Mammary epithelial cell (primary cell): ENCODE measurements at places on chromosomes 1 and 21. TPM values are rescaled to one million over a fixed set of nuclear protein-coding genes. Genes with fewer than 3 reads are reported as not detected.

The ADAMTS4 gene
- 0.07 TPM for polyA plus RNA-seq

The TMEM82 gene
- not detected for polyA plus RNA-seq

The GSTM1 gene
- polyA plus RNA-seq, result not detected

The SLC44A5 gene
- not detected for polyA plus RNA-seq

The KCNT2 gene
- not detected for polyA plus RNA-seq

The PROK1 gene
- not detected for polyA plus RNA-seq

DNA sequence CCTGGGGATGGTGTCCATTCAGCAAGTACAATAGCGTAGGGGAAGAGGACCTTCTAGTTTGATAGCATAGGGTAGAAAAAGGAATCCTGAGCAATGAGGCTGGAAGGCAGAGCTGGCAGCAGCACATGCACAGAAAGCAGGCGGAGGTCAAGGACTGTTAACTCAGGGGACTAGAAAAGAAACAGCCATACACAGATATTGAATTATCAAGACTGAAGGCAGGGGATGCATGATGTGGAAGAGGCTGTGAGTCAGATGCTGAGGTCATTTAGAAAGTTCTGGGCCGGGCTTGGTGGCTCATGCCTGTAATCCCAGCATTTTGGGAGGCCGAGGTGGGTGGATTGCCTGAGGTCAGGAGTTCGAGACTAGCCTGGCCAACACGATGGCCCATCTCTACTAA lies 65.6 kb downstream of the OPTC start:
- DNase-seq, result peak; percentile 34

- DNase-seq, result no peak
These were observed 111.8 kb upstream of the CYYR1 start for GRCh38 chr21:26684889-26685288.

DNA sequence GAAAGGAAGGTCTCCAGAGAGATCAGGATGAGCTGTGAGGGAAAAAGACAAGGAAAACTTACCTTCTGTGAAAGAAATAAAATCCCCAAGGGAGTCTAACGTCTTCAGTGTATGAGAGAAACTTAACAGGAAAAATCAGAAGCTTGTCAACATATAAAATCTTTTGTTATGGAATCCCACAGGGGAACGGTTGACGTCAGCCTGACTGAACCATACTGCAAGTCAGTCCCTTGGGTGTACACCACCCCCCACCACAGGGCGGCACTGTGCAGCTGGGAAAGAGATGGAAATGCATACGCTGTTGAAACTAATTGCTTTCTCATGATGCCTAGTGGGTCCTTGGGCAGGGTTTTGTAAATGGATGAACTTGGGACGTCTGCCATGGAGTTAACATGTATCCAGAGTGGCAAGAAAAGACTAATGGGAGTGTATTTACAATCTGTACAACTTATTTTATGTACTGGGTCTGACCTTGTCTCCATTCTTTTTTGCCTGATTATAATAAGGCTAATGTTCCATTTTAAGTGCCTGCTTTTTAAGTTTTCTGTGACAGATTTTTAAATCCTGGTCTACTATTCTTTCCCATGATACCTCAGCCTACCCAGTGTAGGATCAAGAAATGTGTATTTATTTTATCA lies 22.7 kb downstream of the UTP25 start:
- DNase-seq, result peak; percentile 81

- no peak for DNase-seq
These were observed 50.2 kb upstream of the SSBP3 start for GRCh38 chr1:54456361-54456760.

GRCh38 chr1:71039661-71040262 lies 7.9 kb downstream of the PTGER3 start:
- DNase-seq, result no peak

- peak; percentile 70 for DNase-seq
These were observed 174.9 kb downstream of the PIGK start for GRCh38 chr1:77044133-77044849.

GRCh38 chr21:42642219-42642745 lies 11.1 kb upstream of the PDE9A start:
- no peak for DNase-seq

DNA sequence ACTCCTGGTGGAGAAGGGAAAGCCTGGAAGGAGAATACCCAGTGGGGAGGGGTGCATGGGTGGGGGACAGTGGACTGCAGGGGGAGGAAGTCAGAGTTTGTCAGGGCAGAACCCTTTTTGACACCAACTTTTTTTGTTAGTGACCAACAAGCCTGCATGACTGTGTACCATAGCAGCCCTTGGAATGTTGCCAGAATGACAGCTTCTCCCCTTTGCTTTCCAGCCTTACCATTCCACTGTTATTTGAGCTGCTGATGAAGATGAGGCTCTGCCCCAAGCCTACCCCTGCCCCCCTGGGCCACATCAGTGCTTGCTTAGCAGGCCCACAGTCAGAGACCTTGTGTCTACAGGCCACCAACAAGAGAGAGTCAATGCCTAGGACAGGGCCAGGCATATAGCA lies 341.2 kb downstream of the HHAT start:
- no peak for DNase-seq

DNA sequence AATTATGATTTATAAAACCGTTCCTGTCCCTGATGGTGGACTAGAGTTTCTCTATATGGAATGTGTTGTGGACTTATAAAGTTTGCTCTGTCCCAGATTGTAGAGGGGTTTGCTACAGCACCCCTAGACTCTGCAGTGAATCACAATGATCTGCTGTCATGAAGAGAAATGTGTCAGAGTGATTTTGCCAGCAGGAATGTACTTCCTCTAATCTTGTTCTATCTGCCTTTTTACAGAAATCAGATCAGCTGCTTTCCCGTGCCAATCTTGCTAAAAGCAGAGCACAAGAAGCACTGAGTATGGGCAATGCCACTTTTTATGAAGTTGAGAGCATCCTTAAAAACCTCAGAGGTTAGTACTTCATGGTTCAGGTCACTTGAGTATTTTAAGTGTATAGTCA lies 52.0 kb downstream of the LAMC2 start:
- peak; percentile 56 for DNase-seq

DNA sequence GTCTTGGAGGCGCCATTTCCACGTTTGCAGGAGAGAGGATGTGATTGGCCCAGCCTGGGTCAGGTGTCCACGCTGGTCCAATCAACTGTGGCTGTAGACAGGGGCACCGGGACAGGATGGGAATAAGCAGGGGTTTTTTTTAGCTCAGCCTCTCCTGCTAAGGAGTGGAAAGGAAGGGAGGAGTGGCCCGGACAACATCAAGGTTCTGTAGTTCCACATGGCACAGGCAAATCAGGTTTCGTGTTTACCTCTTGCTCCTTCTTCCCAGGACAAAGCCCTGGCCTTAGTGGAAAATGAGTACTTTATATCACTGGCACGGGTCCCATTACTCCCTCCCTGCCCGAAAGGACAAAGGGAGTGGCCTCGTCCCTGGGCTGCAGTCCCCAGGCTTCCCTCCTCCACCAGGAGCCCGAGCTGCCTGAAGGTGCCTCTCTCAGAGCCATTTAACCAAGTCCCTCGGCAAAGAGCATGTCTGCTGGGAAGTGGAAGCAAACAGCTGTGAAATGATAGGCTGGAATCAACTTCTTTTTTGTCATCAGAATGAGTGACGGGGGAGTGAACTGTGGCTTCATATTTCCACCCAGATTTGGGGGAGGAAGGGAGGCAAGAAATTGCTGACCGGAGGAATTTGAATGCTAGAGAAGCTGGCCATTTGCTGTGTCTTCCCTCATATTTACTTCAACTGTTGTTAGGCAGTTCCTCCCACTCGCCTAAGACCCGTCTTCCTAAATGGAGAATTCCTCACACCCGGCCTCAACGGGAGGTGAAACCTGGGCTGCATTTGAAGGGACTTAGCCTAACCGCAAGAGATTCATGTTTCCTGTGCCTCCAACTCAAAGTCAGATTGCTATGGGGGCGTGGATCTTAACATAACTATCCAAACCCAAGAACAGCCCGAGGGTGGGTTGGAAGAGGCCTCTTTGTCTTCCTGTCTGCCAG lies 84.9 kb upstream of the SLC44A3 start:
- peak; percentile 95 for DNase-seq

GRCh38 chr1:193356249-193356648 lies 169.8 kb upstream of the B3GALT2 start:
- no peak for DNase-seq

DNA sequence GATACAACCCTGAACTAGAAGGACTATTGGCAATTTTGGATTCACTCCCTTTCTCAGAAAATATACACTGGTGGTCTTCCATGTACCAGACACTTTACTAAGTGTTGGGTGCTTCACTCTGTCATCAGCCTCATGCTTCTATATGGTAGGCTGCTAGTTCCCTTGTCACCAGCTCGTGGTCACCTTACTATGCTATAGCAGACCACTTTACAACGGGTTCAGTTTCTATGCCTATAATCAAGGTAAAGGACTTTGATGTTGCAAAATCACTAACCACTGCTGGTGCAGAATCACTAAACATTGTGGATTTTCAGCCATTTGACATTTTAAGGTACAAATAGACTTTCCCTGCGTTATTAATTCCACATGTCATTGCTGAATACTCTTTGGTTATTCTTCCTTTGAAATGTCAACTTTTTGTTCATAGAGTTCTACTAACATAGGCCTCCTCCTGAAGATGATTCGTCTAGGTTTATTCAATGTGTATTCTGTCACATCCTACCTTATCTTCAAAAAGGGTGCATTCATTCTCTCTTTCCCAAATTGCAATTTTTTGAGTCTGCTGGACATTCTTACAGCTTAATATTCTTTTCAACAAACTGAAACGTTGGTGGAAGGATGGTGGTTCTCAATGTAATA lies 78.3 kb downstream of the LRRC8C start:
- DNase-seq, result no peak

DNA sequence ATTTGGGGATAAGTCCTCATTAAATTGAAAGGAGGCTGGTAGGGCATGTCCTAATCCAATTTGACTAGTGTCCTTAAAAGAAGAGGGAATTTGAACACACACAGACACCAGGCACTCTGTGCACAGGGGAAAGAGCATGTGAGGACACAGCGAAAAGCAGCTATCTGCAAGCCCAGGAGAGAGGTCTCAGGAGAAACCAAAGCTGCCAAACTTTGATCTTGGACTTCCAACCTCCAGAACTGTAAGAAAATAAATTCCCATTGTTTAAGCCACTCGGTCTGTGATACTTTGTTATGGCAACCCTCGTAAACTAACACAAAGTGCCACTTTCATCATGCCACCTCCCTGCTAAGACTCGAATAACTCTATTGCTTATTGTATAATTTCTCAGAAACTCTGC lies 13.8 kb downstream of the PLA2G4A start:
- DNase-seq, result no peak

DNA sequence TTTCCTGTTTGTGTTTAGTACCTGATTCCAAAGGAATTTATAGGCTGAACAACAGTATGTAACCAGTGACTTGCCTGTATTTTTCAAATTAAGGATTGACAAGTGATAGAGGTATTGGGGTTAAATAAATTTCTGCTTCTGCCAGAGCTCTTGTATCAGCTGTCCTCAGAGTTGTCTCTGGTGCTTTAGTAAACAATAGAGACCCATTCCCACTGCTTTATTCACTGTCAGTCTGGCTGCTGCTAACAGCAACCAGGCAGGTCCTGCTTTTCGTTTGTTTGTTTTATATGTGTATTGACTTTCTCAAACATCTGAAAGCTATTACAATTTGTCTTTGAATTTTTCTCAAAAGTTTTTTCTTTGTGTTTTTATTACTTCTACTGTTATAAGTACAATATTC lies 76.1 kb downstream of the OLFM3 start:
- no peak for DNase-seq

DNA sequence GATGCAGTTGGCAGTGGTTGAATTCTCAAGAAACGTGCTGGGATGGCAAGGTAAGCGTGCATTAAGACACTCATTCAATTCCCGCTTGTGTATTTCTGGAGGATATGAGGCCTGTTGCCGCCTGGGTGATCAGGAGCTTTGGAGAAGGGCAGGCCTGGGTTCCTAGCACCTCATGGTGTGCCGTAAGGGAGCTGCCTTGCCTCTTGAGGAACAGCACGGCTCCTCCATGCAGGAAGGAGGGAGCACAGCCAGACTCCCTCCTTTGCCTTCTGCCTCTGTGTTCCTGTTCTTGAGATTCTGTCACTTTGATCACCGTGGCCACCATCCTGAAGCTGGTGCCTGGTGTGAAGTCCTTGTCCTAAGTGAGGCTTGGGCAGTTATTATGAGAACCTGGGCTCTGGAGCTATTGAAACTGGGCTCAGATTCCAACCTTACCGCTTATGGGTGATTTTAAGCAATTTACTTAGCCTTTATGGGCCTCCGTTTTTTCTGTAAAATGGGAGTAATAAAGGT lies 18.3 kb downstream of the SLFNL1 start:
- DNase-seq, result no peak

DNA sequence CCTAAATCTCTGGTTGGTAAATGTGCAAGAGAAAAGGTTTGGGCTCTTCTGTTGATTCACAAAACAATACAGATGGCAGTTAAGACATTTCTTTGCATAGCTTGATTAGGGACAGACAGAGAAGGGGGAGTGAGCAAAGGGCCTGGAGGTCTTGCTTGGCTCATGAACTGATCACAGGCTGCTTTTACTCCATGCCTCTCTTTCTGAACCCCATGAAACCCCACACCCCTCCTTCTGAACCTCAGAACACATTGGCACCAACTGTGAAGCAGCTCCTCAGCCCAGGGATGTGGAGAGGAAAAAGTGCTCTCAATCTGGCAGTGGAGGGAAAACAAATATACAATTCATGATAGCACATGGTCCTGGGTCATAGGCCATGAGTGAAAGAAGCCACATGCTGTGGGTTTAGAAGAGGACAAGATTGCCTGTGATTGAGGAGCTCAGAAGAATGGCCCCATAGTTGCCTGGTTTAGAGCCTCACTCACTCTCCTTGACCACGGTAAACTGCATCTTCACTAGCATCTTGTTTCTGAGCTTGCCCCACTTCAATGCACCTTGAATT lies 111.6 kb upstream of the GADD45A start:
- DNase-seq, result no peak

- peak; percentile 58 for DNase-seq
These were observed 271.0 kb downstream of the TRABD2B start for GRCh38 chr1:47725992-47726855.

- DNase-seq, result peak; percentile 96
These were observed 54.9 kb upstream of the BACE2 start for GRCh38 chr21:41112740-41113692.

DNA sequence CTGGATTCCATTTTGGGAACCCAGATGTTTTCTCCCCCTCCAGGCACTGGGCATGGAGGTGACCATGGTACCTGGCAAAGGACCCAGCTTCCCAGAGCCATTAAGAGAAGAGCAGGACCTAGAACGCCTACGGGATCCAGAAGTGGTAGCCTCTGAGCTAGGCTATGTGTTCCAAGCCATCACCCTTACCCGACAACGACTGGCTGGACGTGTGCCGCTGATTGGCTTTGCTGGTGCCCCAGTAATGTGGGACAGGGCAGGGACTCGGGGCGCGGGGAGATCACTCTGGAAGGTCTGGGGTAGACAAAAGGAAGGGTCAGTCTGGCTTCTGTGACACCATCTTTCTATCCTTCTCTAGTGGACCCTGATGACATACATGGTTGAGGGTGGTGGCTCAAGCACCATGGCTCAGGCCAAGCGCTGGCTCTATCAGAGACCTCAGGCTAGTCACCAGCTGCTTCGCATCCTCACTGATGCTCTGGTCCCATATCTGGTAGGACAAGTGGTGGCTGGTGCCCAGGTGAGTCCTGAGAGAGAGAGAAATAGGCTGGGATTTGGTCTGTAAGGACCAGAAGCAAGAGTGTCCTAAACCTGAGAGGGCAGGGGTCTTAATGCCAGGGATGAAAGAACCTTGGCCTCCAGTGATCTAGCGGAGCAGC lies 1.6 kb downstream of the UROD start:
- DNase-seq, result no peak

- no peak for DNase-seq
These were observed 150.8 kb upstream of the ETV3 start for GRCh38 chr1:157288996-157289395.
